GM23248 (cell line): ENCODE measurements at places on chromosomes 16 and 17. TPM values are rescaled to one million over a fixed set of nuclear protein-coding genes. Genes with fewer than 3 reads are reported as not detected.

GRCh38 chr17:61218438-61218837 is 181.2 kb upstream of the TBX2 start:
- peak; percentile 77 for DNase-seq

DNA sequence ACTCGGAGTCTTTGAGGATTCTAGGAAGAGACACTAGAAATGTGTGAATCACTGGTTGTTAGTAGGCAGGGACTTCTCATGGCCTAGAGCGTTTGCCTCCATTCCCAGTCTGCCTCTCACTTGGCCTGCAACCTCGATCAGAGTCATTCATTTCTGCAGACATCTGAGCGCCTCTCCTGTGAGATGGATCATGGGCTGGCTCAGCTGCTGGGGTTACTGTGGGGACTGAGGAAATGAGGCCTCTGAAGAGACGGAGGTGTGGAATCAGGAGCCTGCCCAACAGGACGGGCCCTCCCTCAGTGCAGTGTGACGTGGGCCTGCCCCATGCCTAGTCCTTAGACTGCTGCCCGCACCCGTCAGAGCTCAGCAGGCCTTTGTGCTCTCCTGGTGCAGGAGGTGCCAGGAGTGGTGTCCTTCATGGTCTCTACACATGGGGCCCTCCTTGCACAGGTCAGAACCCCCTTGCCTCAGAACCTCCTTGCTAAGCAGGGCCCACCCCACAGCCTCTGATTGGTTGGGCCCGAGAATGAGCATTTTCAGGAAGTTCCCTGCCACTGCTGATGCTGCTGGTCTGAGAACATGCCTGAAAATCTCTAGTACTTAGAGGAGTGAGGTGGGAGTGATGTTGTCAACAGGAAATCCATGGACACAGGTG is 99.4 kb downstream of the NPIPB11 start:
- peak; percentile 71 for DNase-seq

DNA sequence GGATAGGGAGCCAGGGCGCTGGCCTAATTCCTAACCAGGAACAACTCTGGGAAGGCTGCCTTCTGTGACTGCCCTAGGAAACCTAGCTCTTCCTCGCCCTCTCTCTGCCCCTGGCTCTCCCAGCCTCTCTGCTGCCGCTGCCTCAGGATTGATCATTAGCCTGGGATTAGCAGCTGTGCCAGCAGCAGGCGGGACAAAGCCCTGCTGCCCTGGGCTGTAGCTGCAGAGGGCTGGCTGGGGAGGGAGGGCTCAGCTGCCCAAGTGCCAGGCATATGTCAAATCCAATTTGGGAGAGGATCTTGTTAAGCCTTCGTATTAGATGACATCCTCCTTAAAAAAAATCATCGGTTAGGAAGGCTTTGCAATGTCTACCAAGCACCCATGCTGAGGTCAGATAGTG is 144.8 kb upstream of the CCL2 start:
- DNase-seq, result no peak

DNA sequence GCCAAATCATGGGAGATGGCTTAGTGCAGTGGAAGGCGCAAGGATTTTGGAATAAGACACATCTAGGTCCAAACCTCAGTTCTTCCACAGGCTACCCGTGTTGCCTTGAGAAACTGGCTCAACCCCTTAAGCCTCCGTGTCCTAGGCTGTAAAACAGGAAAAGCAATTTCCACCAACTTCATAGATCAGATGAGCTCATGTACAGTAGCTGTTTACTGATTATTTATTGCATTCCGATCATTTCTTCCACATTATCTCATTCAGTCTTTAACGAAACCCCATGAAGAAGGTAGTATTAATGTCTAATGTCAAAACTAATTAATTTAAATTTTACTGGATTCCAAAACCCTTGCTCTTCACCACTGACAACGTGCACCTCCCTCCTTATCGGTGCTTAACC is 231.6 kb downstream of the GRIN2A start:
- DNase-seq, result no peak

DNA sequence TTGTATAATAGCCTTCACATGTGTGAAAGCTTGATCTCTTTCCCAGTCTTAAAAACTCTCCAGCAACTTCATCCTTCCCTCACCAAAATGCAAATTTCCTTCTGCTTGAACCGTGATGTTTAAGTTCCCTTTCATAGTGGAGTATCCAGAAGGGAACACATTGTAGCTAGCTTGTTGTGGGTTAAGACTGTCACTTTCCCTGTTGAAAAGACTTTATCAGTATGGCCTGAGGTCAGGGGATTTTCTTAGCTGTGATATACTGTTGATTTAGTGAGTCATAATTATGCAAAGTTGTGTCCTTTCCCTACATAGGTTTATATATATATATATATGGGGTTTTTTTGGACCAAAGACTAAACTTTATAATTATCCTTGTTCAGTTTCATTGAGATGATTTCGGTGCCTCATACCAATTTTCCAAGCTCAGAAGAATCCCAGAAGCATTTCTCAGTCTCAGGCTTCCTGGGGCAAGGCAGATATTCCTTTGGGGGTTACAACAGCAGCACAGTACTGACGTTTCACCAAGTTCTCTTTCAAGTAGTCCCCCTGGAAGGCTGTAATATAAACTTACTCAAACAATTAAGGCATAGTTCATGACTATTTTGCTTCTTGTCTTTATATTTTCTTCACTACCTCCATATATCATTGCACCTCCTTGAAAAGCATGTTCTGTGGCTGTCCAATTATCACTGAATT is 35.7 kb downstream of the ESRP2 start:
- peak; percentile 30 for DNase-seq

The BAIAP2 gene
- total RNA-seq, result 30.6 and 31.7 TPM in 2 replicates

DNA sequence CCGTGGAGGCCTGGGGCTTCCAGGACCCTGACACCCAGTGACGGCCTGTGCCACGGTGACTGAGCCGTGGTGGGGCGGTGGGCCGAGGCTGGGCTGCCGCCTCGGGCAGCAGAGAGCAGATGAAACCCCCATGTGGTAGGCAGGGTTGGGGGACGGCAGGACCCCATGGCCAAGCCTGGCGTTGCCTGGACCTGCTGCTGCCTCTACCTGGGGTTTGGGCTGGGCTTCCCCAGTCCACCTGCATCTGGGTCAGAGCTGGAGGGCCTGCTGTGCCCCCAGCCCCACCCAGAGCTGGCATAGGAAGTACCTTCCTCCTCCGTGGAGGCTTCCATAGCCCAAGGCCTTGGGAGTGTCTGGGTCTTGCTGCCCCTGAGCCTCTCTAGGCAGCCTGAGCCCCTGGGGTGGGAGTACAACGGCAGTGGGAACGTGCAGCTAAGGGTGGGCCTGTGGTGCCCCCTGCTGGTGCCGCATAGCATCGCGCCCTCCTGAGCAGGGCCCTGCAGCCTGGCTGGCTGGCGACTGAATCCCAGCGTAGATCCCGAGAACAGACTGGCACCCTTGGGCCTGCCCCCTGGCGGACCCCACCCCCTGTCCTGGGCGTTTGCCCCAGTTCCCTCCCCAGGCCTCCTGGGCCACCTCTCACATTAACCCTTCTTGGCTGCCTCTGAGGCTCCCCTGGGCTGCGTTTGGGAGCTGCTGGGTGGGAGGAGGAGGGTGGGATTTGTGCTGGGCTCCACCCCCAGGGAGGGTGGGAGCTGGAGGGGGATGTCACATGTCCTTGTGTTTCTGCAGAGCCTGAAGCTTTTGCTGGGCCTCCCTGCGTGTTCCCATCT is 12.6 kb upstream of the ATP6V0C start:
- DNase-seq, result peak; percentile 78

- DNase-seq, result no peak
These were observed 29.3 kb downstream of the NDEL1 start for GRCh38 chr17:8464941-8465340.

The NRN1L gene
- total RNA-seq, result not detected in 2 replicates

The TOM1L1 gene
- 3.8 and 13.1 TPM in 2 replicates for total RNA-seq

GRCh38 chr17:39108461-39109375 is 42.7 kb downstream of the PLXDC1 start:
- DNase-seq, result no peak

GRCh38 chr17:50166518-50167181 is 845 bp downstream of the SGCA start:
- no peak for DNase-seq

The RPL38 gene
- total RNA-seq, result 87.6 and 176 TPM in 2 replicates

DNA sequence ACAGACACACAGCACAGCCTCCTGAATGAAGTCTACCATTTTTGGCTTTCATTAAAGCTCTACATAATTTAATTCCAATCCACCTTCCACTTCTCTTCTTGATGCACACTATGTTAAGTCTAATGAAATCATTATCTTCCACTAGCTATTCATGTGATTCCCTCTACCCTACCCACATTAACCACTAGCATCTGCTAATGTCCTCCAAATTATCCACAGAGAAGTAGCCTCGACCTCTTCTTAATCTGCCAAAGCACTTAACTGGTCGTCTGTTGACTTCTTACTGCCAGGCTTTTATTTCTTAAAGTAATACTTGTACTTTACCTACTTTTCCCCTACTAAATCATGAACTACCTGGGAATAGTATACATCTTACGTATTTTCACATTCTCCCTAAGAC is 91.8 kb downstream of the NCOR1 start:
- no peak for DNase-seq

DNA sequence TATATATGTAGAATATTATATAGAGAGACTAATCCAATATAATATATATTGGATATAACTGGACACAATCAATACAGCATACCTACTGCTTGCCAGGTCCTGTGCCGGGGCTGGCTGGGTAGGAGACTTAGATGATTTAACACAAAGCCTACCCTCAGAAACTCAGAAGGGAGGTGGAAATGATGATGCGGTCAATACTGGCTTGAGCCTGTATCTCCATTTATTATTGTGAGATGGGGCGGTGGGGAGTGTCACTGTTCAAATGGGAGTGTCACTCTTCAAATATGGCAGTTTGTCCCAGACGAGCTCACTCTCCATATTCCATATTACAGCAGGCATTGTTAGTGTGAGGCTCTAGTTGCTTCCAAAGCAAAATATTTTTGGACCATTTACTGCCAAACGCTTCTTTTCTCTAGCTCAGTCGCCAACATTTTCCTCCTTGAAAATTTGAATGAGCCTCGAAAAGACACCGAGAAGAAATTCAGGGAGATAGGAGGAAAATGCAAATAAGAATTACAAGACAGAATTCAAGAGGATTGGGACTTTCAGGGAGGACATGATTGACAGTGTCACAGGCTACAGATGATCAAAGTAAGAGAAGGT is 70.7 kb downstream of the WSCD1 start:
- DNase-seq, result no peak

The TNFRSF13B gene
- total RNA-seq, result not detected in 2 replicates

The ACSM2A gene
- total RNA-seq, result not detected in 2 replicates

The KRT39 gene
- not detected in 2 replicates for total RNA-seq

DNA sequence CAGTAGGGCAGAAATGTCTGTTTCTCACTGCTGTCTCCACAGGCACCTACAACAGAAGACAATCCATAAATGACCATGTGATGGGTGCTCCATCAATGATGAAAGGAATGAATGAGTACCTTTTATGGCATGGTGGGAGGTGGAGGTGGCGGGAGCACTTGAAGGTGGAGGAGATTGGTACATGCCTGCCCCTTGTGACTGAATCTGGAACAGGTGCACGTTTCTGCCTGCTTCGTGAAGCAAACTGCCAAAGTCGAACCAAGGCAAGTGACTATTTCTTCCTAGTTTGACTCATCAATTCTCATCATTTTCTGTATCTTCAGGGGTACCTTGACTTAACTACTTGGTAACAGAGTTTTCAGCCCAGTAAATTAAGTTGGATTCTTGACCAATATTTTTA is 25.4 kb downstream of the CDRT15 start:
- no peak for DNase-seq

- DNase-seq, result no peak
These were observed 42.3 kb downstream of the SLC7A5 start for GRCh38 chr16:87826798-87827587.

GRCh38 chr16:56191835-56192634 is 746 bp downstream of the GNAO1 start:
- no peak for DNase-seq

GRCh38 chr17:61253362-61253761 is 146.3 kb upstream of the TBX2 start:
- DNase-seq, result no peak

DNA sequence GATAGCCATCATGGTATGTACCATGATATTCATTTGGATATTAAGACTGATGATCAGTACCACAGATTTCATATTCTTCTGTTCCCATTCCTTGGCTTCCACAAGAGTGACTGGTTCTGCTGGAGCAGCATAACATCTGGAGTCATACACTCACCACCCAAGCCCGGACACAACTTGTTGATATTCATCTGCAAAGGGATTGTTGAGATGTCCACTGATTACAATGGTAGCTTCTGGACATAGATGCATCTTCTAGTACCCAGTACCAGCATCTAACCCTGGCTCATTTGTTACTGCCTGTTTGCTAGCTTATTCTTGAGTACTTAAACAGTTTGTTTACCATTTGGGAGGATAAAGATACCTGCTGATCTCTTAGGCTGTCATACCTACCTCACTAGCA is 235.7 kb upstream of the AXIN2 start:
- peak; percentile 17 for DNase-seq

The TEX19 gene
- not detected in 2 replicates for total RNA-seq

DNA sequence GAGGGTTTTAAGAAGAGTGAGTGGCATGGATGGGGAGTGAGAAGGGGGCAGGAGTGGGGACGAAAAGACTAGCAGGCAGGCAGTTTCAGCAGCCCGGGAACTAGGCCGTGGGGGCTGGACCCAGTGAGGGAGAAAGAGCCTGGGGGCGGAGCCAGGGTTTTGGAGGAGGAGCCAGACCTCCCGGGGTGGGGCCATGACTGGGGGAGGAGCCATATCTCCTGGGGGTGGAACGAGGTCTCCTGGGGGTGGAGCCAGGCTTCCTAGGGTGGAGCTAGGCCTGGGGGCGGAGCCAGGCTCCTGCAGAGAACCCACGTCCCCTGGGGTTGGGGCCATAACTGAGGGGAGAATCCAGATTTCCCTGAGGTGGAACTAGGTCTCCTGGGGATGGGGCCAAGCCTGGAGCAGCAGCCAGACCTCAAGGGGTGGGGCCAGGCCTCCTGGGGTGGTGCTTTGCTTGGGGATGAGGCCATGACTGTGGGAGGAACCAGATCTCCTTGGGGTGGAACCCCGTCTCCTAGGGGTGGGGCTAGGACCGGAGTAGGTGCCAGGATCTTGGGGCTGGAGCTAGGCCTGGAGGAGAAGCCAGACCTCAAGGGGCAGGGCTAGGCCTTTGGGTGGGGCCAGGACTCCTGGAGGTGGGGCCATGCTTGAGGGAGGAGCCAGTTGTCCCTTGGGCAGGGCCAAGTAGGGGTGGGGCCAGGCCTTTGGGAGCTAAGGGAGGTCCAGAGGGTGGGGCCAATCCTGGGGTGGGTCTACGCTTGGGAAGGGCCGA is 41.7 kb upstream of the JPH3 start:
- peak; percentile 59 for DNase-seq

DNA sequence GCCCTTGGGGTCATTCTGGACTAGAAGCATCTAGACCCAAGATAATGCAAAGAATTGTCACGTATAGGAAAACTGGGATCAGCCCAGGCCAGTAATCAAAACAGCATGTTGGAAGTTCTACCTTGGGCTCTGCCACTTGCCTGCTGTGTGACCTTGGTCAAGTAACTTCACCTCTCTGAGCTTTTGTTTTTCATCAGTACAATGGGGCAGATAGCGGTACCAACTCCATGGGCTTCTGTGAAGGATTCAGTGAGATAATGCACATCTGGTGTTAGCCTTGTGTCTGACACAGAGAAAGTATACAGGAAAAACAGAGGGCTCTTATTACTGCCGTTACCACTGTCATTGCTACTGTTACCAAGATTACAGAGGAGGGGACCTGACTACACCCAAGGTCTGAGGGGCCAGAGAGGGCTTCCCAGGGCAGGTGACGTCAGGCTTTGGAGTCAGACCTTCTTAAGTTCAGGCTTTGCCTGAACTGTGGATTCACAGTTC is 24.6 kb downstream of the CMIP start:
- DNase-seq, result no peak

- DNase-seq, result no peak
These were observed 1.2 kb upstream of the HSF4 start for GRCh38 chr16:67163164-67163998.

The KRT12 gene
- not detected in 2 replicates for total RNA-seq

GRCh38 chr16:25966172-25967097 is 274.7 kb downstream of the HS3ST4 start:
- no peak for DNase-seq
